Fibroblast of upper back skin (primary cell): ENCODE measurements at places on chromosomes 4 and X.
A peak's percentile ranks its signal among the peaks of the same experiment; 100 is the strongest.

DNA sequence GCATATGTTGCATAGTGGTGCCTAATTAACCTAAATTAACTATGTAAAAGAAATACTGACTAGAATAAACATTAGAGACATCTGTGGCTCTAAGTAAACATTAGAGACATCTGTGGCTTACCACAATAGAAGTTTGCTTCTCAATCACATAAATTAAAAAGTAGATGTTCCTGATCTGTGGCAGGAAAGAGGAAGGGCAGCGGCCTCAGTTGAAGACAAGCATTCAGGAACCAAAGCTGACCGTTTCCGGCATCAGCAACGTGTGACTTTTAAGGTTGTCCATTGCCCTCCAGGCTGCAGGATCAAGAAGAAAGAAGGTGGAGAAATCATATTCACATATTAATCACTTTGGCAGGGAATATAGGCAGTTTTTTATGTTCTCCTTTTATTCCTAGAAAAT is 336.3 kb upstream of the TRAM1L1 start:
- no peak for DNase-seq

DNA sequence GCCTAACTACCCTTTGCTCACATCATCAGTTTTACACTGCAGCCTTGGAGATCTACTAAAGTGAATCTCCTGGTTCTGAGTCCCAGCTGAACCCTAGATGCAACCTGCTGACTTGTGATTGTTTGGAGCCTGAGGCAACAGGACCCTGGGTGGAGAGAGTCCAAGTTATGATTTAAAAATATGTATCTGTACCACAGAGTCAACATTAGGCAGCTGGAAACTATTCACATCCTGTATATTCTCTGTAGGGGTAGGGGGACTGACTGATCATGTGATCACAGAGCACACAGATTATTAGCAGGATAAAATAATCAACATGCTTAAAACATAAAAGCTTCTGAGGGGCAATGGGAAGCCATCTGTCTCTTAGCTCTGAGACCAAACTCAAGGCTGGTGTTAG is 52.1 kb downstream of the CT47B1 start:
- peak; percentile 42 for DNase-seq

- DNase-seq: no peak
Observed at GRCh38 chrX:123685232-123685631, 47.6 kb downstream of the THOC2 start.

DNA sequence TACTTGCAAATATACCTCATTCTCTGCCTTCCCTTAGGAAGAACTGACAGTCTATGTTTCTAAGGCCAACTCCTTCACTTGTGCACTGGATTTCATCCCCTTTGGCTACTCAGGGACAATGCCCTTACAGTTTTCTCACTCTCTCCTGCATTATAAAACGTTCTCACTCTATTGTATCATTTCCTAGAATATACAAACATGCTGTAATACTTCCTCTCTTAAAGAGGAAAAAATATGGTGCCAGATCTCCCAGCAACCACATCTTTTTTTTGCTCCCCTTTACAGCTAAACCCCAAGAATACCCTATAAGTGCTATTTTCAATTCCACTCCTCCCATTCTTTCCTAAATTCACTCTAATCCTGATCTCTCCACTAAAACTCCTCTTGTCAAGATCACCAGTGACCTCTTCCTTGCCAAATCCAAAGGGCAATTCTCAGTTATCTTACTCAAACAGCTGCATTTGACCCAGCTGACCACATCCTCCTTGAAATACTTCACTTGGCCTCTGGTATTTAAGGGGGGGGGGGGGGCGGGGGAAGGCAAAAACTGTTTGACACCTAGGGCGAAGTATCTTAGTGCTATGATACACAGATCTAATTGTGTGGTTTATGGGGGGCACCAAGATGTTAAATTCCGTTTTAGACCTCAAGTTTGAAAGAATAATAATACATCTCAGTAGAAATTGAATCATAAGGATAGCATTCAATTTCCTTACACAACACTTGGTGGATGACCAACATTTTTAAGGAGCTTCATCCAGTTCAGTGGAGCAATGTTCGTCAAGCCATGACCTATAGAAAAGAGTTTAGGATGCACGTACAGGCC is 1.6 kb downstream of the RCHY1 start:
- DNase-seq: peak; percentile 34

DNA sequence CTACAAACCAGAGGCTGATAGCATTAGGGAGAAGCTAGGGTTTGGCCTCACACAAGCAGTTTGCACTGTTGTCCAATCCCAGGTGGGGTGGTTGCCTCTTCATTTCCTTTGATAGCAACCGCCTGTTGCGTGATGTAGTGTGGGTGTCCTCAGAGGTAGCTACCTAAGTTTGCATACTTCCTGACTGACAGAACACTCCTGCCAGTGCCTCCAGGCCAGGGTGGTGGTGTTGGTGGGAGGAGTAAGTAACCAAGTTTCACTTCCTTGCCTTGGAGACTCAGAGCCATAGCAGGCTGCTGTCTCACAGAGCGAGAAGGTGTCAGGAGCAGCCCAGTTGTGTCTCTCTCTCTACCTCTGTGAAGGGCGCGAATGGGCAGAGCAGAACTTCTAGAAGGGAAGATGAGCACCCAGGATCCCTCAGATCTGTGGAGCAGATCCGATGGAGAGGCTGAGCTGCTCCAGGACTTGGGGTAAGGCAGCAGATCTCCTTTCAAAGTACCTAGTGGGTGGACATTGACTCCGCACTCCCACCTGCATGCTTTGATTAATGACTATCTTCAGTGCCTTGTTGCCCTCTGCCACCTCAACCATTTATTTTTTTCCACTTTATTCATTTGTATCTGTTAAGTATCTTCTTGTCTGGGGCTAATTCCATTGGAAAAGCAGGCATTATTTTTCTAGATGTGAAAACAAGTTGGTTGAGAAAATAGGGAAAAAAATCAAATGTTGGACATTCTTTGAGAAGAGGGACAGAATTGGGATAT is at the start of gene DAPP1:
Gene DAPP1 (plus strand): TSS at position 283 of the 764 bp plus-strand sequence. CDS start 87 bp downstream, at position 370.
- DNase-seq: no peak

DNA sequence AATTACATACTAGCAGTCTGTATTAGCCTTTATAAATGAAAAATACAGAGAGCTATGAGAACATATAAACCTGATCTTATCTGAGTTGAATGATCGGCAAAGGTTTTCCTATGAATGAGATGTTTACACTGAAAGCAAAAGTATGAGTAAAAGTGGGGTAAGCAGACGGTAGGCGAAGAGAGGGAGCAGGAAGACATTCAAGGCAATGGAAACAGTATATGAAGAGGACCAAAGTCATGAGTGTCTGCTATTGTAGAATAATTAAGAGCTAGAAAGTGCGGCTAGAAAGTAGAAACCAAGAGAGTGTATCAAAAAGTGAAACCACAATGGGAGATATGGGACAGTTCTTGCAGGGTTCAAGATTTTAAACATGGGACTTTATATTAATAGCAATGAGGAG is 67.0 kb upstream of the TMLHE start:
- DNase-seq: no peak

GRCh38 chr4:138890891-138891570 is 124.5 kb upstream of the NOCT start:
- DNase-seq: no peak
